ENCODE measurements at places on chromosomes 6 and 20.

- no peak for DNase-seq
Measured at GRCh38 chr6:31143148-31143547, 4.3 kb upstream of the PSORS1C2 start.

GRCh38 chr6:111086685-111087084 is 618 bp upstream of the SLC16A10 start:
- no peak for DNase-seq

- peak; percentile 62 for DNase-seq
Measured at GRCh38 chr20:25090492-25091429, 8.8 kb upstream of the VSX1 start.

GRCh38 chr20:64140061-64140931 is 24.0 kb upstream of the MYT1 start:
- no peak for DNase-seq

GRCh38 chr6:11810854-11811643 is 32.4 kb upstream of the ADTRP start:
- no peak for DNase-seq

DNA sequence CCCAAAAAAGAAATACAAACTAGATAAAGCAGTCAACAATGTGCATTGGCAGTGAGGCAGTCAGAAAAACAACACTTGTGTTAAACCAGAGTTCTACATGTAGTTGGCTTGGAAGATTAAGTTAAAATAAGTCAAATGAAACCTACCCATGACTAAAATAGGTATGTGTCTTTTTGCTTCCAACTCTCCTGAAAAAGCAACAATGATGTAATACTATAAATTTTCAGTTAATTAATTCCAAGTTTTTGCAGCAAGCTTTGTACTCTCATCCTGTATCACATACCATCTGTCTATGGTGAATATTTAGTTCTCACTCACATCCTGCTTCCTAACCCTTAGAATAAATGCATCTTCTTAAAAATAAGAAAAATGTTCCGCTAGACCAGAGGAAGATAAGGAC is 261.5 kb downstream of the KIF16B start:
- no peak for DNase-seq

- DNase-seq: peak; percentile 34
Measured at GRCh38 chr6:73451223-73452106, 632 bp downstream of the CGAS start.

Measured in T-helper 9 cell (primary cell).